CD4-positive, alpha-beta T cell treated with Interleukin-17A for 4 hours (primary cell): ENCODE measurements at places on chromosomes 7 and 10.

DNA sequence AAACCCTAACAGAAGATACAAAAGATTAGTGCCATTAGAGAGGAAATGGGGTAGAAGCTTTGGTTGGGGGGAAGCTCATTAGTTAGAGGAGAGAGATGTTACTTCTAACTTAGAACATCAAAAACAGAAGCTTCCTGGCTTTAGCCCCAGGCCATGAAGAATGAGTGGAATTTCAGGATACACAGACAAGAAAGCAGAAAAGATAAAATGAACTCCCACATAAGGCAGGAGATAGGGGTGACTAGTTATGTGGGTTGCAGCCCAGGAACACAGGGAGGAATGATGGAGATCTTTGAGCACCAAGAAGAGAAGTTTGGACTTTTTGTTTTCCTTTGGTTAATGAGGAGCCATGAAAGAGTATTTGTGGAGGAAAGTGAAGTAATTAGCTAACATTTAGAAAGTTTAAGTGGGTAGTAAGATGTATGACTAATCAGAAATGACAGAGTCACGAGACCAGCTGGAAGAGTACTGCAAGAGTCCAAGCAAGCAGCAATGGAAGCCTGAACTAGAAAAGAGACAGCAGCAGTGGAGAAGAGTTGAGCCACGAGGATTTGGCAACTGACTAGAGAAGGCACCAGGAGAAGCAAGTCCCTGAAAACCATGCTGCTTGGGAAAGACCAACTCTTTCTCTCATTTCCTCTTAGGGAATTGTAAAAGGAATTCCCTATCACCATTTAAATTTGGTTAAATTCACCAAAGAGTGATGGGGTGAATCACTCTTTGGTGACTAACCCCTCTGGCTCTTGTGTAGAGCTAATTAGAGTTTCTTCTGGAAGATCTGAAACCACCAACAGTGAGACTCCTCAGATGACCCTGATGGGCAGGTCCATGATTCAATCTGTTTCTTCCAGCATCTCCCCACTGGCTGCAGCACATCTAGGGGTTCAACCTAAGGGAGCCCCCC is 131.9 kb downstream of the KCNMA1 start:
- DNase-seq: no peak

DNA sequence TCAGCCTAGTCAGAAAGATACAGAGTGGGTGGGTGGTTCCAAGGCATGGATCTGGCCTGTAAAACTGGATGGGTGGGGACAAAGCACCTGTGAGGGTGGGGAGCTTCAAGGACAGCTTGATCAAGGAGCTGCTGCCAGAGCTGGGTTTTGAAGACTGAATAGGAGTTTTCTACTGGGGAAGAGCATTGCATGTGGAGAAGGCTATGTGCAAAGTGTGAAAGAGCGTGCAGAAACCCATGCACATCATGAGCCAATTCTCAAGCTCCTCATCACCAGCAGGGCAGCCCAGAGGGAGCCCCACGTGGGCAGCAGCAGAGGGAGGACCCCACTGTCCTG is 58.6 kb downstream of the PDGFA start:
- DNase-seq: no peak

GRCh38 chr7:158323741-158324396 is 263.8 kb downstream of the PTPRN2 start:
- DNase-seq: no peak

- DNase-seq: no peak
These were observed 10.7 kb upstream of the RNF32 start for GRCh38 chr7:156629873-156630272.

DNA sequence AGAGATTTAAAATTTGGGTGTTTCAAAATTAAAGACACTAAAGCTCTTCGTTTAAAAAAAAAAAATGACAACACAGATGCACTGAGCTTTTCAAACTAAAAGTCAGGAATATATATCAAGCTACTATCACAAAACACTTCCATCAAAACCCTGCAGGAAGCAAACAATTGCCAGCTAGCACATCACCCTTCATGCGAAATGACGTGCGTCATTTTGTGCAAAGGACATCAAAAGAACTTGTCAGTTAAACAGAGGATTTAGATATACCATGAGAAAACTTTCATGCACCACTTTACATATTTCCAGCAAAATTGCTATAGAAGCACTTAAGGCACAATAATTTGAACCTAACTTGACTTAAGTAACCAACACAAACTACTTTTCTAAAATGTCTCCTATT is 264.7 kb downstream of the GRM8 start:
- DNase-seq: no peak

- DNase-seq: no peak
These were observed 179.9 kb upstream of the MBL2 start for GRCh38 chr10:52952391-52953055.

DNA sequence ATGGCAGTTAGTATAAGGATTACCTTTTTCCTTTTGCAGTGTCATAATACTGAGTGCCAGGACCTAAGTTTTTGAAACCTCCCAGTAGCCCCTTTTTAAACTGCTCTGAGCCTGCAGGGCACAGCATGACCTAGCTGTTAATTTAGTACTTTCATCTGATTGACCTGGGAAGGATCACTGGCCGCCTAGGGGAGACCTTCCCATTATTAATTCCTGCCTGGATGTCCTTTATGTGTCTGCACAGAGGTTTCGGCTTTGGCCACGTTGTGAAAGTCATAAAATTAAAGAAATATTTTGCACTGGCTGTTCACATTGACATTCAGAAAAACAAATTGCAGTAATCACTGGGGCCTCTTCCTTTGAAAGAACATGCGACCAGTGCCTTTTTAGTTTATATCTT is 290.2 kb downstream of the SDK1 start:
- DNase-seq: no peak
